ENCODE measurements at places on chromosomes 2 and 18.

GRCh38 chr18:73381016-73381698 is 513.4 kb upstream of the NETO1 start:
- no peak for DNase-seq

- no peak for DNase-seq
Observed at GRCh38 chr18:3329872-3330271, 67.9 kb downstream of the MYL12B start.

DNA sequence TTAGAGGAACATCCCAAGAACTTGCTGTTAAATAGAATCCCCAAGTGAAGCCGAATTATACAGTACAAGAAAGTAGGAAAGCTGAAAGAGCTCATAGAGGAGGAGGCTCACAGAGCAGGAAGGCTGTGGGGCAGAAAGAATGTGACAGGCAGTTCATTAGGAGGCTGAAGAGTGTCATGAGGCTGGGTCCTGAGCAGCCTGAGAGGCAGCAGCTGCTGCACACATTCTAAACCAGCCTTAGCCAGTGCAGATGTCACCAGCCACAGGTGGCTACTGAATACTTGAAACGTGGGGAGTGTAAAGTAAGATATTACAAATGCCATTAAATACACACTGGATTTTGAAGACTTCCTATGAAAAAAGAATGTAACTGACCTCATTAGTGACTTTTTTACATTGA is 490.2 kb upstream of the KLHL29 start:
- DNase-seq: no peak

DNA sequence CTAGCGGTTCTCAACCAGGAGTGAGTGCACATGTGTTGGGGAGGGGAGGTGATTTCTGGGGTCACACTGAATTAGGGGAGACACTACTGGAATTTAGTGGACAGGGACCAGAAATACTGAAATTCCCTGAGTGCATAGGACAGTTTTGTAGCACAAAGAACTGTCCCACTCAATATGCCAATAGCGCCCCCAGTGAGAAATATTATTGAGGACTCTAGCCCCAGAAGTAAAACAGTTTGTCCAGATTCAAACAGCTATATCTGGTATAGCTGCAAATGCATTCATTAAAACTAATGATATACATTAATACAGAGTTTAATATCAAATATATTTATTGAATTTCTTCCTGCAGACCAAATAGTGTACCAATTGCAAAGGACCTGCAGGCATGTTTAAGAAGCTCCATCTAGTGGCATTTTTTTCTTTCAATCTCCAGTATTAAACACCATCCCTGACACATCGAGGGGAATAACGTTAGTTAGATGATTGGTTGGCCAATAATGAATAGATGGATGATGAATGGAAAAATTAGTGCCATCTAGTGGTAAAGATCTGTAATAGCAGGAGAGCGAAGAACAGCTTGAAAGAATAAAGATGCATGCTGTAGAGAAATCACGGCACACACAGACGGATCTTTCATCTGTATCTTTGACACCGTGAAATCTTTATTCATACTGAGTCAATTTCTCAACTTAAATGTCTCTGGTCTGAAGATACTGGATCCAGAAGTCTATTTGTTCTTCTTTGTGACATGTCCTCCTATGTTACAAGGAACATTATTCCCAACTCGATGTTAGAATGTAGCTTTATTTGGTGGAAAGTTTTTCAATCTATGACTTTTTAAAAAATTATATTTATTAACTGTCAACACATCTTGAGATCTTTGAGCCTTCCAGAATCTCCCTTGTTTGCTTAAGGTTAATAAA is 62.5 kb downstream of the DHRS9 start:
- peak; percentile 40 for DNase-seq

DNA sequence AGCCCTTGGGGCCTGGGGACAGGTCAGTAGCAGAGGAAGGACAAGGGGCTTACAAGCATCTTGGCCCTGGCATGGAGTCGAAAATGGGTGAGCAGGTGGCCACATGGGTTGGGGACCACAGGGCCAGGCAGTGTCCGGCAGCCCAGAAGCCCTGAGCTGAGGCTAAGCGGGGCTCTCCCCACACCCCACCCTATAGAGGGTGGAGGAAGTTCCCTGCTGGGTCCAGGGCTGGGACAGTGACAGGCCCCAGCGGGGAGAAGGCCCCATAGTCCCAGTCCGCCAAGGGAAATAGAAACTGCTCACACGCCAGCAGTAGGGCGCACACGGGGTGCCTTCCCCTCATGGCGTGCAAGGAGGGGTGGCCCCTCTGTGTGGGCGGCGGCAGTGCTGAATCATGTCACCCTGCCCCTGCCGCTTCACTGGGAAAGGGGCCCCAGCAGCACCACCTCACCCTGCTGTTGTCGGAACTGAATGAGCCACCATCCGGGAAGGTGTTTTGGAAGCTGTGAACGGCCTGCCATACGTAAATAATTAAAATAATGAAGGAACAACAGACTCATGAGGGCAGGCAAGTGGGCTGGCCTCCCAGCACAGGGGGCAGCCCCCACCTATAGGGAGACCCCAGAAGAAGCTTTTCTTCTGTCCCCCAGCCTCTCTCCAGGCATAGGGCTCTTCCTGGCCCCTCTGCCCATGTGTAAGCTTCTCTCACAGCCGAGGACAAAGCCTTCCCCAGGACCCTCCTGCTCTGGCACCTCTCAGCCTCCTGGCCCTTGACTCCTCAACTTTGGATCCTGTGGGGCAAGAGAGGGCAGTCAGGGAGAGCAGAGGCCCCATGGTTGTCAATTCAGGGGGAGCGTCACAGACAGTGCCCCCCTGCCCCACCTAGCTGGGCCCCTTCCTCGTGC is 12.7 kb upstream of the DUSP2 start:
- no peak for DNase-seq

DNA sequence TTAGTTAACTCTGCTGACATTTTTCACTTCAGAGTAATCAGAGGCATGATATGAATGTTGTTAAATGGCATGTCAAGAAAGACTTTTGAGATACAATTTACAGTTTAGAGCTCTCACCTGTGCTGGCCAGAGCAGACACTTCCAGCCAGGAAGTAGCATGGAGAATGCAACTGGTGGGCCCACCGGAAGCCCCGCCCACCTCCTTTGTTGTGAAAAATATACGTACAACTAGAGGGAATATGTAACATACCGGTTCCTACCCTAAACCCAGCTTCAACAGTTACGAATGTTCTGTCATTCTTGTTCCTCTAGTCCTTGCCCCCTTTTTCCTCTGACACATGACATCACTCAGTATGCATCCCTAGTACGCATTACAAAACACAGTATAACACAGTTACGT is 70.2 kb upstream of the ITM2C start:
- DNase-seq: peak; percentile 52

- no peak for DNase-seq
Observed at GRCh38 chr2:161147856-161148255, 12.4 kb upstream of the TANK start.

DNA sequence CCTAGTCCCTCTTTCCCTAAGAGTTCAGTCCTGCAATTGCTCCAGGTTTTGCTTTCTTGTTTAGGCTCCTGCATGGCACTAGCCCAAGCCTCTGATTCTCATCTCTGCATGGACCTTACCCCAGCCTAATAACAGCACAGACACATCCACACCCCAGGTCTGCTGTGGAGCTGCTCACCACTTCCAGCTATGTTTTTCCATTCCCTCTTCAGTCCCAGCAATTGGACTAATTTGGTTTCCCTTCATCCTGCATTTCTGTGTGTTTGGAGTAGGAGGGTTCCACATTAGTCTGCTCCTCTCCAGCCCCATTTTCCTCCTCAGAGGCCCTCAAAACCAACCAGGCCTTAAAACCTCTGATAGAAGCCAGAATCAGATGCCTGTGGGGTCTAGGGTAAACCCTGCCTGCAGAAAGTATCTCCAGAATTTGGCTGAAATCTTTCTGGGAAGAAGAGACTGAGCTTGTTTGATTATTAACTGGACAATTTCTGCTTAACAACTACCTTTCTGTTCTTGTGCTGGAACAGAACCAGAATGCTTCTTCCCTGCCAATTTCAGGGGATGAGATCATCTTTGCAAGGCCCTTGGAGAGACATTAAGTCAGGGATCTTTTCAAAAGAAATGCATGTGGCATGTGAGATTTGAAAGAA is 95.9 kb downstream of the GFPT1 start:
- DNase-seq: peak; percentile 54

DNA sequence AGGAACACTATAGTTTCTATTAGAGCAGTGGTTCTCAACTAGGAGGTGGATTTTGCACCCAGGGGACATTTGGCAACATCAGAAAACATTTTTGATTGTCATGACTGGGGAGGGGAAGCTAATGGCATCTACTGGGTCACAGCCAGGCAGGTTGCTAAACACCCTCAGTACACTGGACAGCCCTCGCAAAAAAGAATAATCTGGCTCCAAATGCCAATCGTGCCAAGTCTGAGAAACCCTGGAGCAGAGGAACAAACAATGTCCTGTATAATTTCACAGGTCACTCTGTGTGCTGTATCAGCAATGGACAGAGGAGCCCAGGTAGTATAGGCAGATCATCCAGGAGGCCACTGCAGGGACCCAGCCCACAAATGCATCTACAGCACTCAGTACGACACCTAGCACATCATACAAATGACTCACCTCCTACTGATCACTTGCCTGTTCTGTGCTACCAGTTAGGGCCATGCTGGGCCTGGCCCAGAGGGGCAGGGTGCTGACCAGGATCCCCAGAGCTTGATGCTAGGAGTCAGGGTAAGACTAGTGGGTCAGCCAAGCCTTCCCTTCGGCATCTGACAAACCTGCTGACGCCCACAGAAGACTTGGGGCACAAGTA is 37.6 kb downstream of the SFXN5 start:
- no peak for DNase-seq

DNA sequence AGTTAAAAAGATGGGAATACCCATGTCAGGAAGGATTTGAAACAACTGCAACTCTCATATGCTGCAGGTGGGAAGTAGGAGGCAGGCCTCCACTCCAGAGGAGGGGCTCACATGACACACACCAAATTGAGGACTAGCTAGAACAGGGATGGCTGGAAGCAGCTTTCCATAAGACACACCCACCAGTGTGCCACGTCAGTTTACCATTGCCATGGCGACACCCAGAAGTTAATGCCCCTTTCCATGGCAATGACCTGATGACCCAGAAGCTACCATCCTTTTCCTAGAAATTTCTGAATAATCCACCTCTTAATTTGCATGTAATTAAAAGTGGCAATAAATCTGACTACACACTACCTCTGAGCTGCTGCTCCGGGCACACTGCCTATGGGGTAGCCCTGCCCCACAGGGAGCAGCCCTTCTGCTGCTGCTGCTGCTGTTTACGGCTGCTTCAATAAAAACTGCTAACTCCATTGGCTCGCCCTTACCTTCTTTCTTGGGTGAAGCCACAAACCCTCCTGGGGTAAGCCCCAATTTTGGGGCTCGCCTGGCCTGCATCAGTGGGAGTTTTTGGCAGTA is 89.4 kb downstream of the RRM2 start:
- no peak for DNase-seq

- DNase-seq: no peak
Observed at GRCh38 chr2:20687260-20687832, 20.4 kb downstream of the GDF7 start.

GRCh38 chr2:191122638-191123294 is 28.0 kb downstream of the STAT4 start:
- no peak for DNase-seq

- no peak for DNase-seq
Observed at GRCh38 chr2:239546541-239546940, 145.7 kb upstream of the HDAC4 start.

DNA sequence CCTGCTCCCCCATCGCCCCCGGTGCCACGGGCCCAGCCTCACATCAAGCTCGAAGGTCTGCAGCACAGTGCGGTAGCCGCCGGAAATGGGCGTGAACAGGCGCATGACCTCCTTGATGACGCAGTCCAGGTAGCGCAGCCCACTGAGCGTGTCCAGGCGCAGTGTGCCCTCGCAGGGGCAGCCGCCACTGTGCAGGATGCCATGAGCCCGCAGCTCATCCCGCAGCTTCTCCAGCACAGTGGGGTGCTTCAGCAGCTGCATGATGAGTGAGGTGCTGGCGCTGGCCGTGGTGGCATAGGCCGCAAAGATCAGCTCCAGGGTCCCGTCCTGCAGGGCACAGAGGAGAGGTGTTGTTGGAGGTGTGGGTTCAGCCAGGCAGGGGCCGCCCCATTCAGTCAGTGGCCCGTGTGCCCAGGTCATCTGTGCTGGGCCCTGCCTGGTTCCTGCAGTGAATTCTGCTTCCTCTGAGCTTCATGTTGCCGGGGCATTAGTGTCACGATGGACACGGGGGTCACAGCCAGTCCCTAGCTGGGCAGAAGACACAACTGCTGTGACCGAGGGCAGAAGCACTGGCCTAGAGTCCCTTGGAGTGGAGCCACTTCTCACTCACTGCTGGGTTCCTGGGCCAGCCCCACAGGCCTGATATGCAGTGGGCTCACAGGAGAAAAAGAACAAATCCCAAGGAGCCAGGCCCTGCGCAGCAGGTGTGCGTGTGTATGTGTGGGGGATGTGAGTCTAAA is 14.5 kb downstream of the CYP26B1 start:
- no peak for DNase-seq

Data from fibroblast of lung (primary cell).